Body of pancreas (tissue), 4 donors: ENCODE measurements at places on chromosomes 13 and 19.
A peak's percentile ranks its signal among the peaks of the same experiment; 100 is the strongest.

DNA sequence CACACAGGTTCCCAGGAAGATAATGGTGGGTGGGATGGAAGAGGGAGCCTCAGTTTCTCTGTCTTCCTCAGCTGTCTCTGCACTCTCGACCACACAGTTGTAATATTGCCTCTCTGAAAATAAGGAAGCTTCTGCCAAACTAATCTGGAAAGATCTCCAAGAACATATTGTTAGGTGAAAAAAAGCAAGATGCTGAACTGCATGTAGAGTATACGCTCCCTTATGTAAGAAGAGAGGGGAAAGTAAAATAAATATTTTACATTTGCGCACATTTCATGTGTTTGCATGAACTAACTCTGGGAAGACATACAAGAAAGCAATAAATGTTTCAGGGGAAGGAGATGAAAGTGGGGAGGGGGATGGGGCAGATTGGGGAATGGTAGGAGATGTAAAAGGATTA is 41.9 kb upstream of the CACNA1A start:
- DNase-seq, result no peak

DNA sequence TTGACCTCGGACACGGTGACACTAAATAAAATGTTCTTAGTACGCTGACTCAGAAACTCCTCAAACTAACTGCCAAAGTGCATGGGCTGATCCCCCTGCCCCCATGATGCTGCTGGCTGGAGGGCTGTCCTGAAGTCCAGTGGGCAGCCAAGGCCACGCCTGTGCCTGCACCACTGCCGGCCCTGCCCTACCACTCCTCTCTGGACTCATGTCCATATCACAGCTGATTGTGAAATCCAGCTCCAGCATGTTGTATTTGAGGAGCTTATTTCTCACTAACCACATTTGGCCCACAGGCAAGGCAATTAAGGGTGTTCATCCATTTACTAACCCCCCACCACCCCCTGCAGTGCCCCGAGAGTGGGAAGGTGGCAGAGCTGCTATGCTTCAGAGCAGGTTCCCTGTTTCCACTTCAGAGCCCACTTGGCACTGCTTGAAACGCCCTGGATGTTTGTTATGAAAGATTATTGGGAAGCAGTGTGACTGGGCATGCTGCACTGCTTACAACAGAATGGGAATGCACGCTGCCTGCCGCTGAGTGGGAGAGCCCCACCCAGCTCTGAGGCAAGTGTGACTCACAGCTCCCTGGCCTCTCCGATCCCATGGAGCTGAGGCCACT is 114.0 kb downstream of the UQCRFS1 start:
- DNase-seq, result peak; percentile 49

GRCh38 chr13:44237881-44238421 is 135.7 kb upstream of the SERP2 start:
- DNase-seq, result no peak

DNA sequence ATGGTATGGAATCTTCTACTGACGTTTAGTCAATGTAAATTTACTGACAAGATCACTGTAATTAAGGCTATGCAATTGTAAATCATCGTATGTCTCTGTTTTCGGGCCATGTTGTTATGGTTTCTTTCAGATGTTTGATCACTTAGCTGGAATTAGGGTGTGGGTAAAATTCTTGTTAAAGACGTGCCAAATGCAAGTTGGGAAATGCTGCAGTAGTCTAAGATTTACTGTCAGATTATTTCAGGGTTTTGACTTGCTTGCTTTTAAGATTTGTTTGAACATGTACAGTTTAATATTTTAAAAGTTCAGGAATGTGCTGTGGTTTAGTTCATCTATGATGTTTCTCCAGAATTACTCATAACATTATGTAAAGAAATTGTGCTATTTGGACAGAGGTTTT is 10.8 kb downstream of the NDFIP2 start:
- no peak for DNase-seq

- DNase-seq, result no peak
Measured at GRCh38 chr13:46595136-46595884, 42.3 kb downstream of the LRCH1 start.

DNA sequence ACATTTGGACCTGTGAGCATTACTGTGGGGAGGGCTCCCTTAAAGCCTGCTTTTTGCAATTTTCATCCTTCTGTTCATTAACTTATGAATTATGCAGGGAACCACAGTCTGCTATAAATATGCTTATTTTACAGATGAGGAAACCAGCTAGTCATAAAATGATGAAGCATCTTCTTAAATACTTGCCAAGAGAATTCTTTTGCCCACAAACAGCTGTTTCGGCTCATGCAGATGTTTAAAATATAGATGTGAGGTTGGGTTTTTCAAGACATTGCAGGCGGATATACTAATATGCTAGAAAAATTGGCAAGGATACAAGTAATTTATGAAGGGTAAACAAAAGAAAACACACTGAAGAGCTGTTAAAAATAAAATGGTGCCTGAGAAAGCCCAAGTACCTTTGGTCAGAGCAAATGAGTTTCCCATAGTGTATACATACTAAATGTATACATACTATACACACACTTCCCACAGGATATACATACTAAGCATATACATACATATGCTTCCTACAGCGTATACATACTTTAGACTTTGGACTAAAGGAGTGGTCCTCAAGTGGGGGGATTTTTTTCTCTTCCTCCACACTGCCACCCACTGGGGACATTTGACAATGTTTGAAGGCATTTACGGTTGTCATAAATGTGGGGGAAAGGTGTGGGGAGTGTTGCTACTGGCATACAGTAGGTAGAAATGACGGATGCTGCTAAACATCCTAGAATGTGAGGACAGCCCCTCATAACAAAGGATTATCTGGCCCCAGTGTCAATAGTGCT is 164.9 kb upstream of the CSNK1A1L start:
- DNase-seq, result no peak

GRCh38 chr19:14015524-14016035 is 9.5 kb upstream of the RFX1 start:
- DNase-seq, result no peak
